ENCODE measurements at places on chromosomes 2 and 18. TPM values are rescaled to one million over a fixed set of nuclear protein-coding genes. Genes with fewer than 3 reads are reported as not detected.

DNA sequence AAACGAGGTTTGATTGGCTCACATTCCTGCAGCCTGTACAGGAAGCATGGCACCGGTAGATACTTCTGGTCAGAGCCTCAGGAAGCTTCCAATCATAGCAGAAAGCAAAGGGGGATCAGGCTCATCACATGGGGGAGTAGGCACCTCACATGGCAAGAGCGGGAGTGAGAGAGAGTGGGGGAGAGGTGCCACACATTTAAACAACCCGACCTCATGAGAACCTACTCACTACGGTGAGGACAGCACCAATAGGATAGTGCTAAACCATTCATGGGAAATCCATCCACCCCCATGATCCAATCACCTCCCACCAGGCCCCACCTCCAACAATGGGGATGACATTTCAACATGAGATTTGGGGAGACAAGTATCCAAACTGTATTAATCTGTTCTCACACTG lies 105.8 kb downstream of the SOCS6 start:
- no peak for DNase-seq

- no peak for DNase-seq
Observed at GRCh38 chr2:69780921-69781320, 39.0 kb downstream of the ANXA4 start.

DNA sequence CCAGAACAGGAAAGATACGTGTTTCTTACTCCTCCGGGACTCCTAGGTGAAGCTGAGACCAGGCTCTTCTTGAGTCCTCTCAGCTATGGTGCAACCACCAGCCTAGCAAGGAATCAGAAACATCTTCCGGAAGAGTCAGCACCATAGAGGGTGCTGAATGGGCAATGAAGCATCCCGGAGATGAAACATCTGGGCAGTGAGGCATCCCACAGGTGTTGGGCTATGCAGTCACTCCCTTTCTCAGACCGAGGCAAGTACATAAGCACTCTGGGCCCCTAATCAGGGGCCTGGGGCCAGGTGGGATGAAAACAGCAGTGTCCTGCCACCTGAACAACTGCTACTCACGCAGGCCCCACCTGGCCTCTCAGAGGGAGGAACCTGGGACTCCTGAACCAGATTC lies 1.4 kb upstream of the CAPN10 start:
- DNase-seq: no peak

The PLGLB1 gene
- total RNA-seq: 3.0 TPM

The ANKRD53 gene
- 0.14 TPM for total RNA-seq
